ENCODE measurements at places on chromosomes 3 and 15.
A peak's percentile ranks its signal among the peaks of the same experiment; 100 is the strongest.

DNA sequence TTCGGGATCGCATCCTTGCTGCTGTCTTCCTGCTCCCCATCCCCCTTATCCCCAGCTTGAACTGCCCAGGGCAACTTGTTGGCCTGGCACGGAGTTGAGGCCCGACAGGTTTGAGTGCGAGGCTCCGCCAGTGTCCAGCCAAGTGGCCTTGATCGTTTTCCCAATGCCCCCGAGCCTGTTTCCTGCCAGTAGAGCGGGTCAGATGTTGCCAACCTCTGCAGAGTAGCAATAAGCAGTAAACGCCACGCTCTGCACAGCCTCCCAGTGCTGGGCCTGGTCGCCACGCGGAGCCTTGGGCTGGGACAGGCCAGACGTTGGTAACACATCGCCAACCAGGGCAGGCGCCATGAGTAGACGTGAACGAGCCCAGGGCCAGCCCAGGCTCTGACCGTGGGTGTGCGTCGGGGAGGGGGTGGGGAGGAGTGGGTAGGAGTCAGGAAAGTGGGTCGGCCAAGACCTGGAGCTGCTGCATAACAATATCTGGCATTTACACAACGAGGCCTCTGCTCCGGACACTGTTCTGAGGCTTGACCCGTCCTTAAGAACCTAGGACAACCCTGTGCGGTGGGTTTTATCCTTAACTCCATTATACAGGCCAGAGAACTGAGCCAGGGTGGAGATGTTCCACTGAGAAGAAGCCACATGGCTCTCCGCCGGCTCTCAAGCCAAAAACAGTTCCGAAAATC is 444 bp upstream of the ABHD14A start:
- DNase-seq, result peak; percentile 81

GRCh38 chr3:136819392-136819730 is 435 bp downstream of the SLC35G2 start:
- DNase-seq, result peak; percentile 51

DNA sequence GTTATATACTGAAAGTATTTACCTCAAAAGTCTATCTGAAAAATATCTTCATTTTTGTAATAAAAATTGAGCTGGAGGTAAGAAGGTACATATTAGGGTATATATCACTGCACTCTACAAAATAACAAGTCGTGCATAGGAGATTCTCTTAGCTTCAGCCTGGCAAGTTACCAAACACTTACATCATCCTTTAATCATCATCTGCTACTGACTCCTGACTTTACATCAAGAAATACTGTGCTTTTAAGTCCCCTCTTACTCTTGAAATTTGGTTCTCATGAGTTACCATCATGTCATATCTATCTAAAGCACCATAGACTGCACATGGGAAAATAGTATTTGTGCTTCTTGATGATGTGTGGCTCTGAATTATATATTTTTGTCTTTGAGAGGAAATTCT is 50.8 kb downstream of the LYSMD4 start:
- no peak for DNase-seq

DNA sequence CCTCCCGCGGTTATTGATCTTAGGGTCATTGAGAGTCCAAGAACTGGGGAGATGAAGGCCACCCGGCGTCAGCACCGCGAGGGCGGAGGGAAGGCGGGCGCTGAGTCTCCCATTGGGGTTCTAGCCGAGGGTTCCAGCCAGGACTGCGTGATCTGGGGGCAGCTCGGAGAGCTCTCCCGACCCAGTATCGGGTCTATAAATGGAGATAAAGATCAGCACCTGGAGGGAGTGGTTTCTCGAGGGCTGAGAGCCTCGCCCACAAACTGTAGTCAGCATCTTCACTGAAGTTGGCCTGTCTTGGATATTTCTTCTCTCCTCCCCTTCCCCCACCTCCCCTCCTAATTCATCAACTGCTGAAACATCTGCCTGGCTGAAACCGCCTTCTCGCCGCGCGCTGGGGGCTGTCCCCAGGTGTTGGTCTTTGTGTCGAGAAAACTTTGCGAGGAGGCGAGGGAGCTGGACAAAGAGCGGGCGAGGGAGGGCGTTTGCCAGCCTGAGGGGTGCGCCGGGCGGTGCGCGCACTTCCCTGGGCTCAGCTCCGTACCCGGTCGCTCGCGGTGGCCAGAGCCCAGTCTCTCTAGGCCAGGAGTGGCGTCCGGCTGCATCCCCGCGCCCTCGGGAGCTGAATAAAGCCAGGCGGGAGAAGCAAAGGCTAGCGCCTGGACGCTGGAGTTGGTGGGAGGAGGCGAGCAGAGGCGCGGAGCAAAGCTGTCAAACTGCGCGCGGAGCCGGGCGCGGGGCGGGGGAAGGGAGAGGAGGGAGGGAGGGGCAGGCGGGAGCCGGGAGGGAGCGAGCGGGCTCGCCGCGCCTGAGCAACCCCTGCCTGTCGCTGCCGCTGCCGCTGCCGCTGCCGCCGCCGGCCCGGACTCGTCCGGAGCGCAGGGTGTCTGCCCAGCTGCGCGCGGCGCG is at the start of gene ST8SIA2:
TSS of gene ST8SIA2 (plus strand) at position 811 of the 909 bp plus-strand sequence. CDS start 184 bp downstream, outside the sequence.
- no peak for DNase-seq

DNA sequence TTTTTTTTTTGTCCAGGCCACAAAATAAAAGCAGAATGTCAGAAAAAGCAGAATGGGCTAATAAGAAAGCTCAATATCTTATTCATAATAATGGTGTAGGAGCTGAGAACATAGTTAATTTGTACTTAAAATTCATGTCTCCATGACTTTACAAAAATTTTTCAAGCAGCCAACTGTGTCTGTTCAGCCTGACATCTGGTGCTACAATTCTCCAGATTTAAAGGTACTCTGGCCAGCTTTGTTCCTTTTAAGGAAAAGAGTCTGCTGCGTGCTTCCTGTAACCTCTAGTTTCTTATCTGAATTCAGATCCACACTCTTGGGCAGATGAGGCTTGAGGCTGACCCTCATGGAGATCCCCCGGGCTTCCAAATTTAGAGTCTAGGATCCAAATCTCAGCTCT is 8.7 kb upstream of the RFX7 start:
- DNase-seq, result no peak

GRCh38 chr15:74415966-74416916 is 17.5 kb downstream of the SEMA7A start:
- DNase-seq, result no peak

DNA sequence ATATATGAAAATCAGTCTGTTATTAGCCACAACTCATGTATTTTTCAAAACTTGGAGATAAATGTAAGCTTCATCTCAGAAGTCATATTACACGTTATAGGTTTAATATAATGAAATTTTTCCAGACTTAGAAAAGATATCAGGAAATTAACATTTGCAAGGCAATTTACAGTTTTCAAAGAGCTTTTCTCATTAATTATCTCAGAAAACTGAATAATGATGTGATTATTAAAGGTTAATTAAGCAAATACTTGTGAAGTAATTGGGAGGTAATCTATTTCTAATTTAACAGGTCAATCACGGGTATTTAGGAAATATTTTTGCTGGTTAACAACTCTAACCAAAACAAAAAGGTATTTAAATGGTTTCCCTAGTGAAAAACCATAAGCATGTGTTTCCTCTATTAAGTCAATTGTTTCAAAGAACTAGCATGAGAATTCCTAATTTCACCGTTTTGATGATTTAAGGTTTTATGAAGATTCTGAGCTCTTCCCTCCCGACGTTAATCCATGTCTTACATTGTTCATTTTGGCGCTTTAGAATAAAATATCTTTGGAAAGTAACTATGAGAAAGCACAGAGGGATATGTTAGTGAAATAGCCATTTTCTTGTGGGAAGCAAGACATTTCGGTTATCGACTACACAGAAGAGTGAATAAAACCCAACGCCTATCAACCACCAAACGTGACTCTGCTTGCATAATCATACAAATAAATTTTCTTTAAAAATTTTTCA is 1.5 kb upstream of the NEO1 start:
- DNase-seq, result no peak

- DNase-seq, result peak; percentile 88
These were observed 26.1 kb upstream of the KBTBD8 start for GRCh38 chr3:66971891-66972551.

DNA sequence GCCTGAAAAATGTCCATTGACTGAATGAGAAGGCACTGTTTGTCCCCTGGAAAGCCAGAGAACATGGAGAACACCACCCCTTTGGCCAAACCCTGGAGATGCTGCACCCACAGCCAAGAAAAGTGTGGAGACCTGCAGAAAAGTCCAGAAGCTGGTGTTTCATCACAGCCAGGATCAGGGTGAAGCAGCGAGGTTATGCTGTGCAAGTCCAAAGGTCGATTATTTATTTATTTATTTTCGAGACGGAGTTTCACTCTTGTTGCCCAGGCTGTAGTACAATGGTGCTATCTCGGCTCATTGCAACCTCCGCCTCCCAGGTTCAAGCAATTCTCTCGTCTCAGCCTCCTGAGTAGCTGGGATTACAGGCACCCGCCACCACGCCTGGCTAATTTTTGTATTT is 5.5 kb upstream of the CTSH start:
- no peak for DNase-seq

GRCh38 chr3:83122774-83123350 is 1361.4 kb upstream of the GBE1 start:
- DNase-seq, result no peak

DNA sequence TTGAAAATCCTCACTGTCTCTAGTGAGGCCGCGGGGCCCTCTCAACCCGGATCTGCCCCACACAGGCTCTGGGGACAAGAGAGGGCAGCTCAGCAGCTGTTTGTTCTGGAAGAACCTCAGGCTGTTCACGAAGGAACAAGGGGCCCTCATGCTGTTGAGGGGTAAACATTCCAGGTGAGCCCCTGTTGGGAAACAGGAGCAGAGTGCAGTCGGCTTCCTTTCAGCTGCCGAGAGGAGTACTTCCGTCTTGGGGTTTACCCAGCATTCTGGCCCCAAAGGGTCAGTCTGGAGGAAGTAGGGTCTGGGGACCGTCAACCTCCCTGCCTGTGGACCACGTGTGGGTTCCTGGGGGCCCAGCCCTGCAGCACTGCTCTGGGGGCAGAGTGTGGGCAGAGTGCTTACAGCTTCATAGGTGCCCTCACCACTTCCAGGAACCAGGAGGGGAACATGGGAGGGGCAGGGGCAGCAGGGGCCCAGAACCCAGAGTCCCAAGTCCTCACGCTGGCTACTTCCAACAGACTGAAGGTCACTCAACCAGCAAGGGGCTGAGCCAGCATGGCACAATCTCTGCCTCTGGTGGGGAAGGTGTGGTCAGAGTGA is 49.2 kb upstream of the CTSH start:
- no peak for DNase-seq

DNA sequence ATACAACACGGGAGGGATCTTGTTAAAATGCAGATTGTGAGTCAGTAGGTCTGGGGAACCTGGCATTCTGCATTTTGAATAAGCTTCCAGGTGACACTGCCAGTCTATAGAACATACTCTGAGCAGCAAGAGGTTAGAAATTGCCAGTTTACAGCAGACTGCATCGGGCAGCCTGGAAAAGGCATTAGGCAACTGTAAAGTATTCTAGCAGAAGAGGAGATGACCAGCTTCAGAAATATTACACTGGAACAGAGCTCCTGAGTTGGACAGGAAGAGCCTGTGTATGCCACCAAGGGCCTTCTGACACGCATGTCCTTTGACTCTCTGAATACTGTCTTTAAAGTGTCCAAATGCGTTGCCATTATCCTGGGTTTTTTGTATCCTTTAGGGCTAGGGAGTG is 2.5 kb upstream of the ACAN start:
- DNase-seq, result no peak
